RCC 7860 (cell line): ENCODE measurements at places on chromosomes 6 and 20.

- no peak for DNase-seq
Measured at GRCh38 chr20:43433250-43433854, 24.3 kb upstream of the SRSF6 start.

DNA sequence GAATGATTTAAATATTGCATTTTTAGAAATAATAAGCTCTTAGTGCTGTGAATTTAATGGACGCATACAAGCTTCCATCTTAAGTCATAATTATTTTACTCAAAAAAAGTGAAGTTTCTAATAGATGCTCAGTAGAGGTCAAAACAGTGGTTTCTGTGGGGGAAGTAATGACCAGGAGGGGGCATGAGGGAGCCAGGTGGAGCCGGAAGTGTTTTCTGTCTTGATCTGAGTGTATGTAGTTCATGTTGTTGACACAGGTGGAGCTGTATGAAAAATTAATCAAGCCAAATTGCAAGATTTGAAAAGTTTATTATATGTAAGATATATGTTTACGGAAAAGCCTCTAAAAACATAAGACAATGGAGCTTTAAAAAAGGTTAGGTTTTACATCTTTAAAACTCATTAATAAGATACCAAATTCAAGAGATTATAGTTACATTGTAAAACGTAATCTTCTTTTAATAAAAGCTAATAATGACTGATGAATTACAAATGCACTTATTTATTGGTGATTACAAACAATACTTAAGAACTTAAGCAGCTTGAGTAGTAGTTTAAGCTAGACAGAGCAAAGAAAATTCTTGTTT, 68.0 kb downstream of the PLAGL1 start:
- DNase-seq, result peak; percentile 51

DNA sequence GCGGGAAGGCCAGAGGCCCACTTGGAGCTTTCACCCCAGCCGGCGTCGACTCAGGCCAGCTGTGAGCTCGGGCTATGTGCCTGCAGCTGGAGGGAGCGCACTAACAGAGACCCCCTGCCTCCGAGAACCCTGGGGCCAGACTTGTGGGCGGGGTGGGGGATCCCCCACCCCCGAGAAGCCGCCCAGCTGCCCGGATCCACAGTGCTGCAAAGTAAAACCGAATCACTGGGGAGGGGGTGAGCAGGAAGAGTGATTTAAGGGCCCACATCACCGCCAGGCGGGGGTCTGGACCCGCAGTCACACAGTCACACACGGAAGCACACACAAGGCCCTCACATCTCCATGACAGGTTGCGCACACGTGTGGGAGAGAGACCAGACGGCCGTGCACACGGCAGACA, 48.7 kb downstream of the KCNQ2 start:
- no peak for DNase-seq

DNA sequence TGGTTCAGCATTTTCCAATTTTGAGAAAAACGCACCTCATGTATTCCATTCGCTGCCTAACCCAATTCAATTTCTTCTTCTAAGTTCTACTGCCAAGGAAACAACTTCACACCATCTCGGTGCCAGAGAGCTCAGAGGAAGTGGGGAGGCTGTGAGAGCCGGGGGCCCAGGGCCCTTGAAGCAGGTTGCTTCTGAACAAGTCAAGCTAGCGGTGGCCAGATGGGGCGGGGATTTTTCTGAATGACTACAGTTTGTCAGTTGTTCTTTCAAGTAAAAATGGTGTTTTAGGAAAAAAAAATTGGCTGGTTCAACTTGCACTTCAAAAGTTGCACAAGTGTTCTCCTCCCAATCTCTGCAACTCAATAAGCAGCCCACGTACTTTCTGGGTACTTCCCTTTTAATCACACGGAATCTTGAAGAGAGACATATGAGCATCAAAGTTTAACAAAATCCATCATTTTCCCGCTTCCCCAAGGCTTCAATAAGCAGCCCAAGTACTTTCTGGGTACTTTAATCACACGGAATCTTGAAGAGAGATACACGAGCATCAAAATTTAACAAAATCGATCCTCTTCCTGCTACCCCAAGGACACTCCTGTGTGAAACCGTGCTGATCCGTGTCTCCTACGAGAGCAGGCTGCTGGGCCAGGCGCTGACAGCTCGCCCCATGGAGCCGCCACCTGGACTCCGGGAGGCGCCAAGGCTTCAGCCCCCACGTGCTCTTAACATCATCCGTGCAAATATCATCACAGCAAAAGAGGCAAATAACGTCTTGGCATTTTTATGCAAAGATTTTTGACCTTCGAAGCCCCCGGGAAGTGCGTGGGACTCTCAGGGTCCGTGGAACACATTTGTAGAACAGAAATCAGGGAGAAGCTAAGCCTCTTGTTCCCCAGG, 186.7 kb upstream of the PDE10A start:
- no peak for DNase-seq

DNA sequence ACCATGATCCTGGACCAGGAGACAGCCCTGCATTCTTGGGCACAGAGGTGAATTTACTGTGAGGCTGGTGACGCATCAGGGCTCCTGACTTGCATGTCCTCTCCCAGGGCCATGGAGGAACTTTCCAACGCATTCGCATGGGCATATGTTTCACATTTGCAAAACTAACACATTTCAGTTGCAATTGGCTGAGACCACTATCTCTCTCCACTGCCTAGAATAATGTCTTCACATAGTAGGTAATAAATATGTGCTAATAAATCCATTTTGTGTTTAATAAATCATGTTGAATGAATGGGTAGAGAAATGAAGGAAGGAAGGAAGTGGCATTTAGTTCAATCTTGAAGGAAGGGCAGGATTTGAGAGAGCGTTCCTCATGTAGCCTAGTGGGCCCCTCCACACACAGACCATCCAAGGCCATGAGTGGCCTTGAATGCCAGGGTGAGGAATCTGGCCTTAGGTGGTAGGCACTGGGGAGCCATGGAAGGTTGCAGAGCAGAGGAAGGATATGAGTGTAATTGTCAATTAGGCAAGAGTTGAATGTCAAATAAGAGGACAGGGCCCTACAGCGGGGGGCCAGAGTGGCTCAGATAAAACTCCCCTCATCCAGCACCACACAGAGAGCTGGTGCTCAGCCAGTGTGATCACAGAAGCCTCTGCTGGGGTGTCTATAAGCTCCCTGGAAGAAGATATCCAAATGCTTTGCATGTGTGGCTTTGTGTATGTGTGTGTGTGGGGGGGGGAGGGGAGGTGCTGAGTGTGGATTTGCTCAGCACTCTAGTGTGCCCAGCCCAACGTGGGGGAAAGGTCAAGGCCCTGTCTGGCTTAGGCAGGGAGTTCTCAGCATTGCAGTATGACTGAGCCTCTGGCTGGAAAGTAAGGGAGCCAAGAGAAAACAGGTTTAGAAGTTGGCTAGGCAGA, 30.9 kb upstream of the CCN5 start:
- DNase-seq, result no peak

- peak; percentile 15 for DNase-seq
Measured at GRCh38 chr6:43454696-43455530, 435 bp downstream of the DLK2 start.

DNA sequence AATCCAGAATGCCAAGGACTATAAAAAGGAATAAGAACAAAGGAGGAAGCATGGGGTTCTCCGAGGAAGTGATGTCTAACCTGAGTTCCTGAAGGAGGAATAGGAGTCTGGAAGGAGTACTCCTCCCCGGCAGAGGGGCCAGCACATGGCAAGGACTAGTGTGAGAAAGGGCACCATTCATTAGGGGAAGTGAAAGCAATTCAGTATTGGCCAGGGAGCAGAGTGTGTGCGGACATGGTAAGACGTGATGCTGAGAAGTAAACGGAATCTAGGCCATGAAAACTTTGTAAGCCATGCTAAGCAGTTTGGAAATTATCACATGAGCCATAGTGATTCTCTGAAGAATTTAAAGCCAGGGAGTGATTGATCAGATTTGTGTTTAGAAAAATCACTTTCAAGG, 218.9 kb upstream of the PRDM1 start:
- no peak for DNase-seq

DNA sequence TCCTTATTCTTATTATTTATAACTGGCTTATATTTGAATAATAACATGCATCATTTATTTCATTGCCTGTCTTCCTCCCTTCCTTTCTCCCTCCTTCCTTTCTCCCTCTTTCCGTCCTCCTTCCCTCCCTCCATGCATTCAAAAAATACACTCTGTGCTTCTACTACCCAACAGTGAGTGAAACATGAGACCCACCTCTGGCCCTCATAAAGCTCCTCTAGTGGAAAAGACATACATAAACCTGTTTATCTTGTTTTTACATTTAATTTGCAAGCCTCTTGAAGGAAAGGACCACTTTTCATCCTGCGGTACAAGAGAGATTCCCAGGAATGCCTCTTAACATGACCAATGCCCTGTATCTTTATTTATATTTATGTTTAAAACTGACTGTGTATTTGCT, 21.8 kb upstream of the ISM1 start:
- no peak for DNase-seq

DNA sequence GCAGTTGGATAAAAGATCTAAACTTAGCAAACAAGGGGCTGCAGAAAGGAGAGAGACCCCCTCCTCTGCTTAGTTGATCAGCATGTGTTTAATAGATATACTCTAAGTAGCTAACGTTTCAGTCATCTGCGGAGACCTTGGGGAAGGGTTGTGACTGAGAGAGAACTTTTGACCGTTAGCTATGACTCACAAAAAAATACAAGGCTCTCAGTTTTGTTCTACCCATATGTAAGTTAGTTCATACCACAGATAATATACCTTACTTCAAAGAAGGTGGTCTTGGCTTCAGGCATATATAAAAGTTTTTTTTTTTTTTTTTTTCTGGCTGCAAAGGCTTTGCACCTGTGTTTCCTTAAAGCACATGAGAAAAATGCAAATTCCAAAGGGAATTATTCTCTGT, 258.9 kb downstream of the GJA1 start:
- peak; percentile 15 for DNase-seq

DNA sequence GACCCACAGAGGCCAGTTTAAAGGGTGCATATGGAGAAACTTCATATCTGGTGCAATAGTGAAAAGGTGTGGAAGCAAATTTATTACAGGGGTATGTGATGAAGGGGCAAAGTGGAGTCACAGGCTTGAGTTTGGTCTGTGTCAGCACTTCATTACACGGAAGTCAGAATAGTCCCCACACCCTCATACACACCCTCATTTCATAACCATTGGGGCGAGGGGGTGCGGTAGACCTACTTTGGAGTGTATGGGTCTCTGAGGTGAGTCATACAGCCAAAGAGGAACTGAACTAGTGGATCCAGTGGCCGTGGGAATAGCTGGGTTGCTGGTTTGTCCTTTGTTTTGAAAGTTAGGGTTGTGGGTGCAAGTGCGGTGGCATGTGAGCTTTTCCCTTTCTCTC, 3.3 kb downstream of the TM9SF4 start:
- no peak for DNase-seq

GRCh38 chr20:53972179-53972578, 98.2 kb downstream of the BCAS1 start:
- DNase-seq, result no peak

DNA sequence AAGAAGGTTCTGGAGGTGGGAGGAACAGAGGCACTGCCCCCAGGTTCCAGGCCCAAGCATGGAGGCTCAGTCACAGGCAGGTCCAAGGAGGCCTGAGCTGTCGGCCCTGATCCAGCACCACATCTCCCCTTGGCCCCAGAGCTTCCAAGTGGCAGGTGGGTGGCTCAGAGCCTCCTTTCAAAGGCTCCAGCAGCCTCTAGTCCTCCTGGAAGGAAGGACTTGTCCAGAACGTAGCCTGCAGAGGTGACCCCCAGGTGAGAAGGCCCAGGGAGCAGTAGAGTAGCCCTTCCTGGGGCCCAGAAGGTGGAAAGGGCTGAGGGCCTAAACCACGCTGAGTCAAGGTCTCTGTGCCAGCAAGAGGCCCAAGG, 7.7 kb downstream of the TFEB start:
- DNase-seq, result no peak

DNA sequence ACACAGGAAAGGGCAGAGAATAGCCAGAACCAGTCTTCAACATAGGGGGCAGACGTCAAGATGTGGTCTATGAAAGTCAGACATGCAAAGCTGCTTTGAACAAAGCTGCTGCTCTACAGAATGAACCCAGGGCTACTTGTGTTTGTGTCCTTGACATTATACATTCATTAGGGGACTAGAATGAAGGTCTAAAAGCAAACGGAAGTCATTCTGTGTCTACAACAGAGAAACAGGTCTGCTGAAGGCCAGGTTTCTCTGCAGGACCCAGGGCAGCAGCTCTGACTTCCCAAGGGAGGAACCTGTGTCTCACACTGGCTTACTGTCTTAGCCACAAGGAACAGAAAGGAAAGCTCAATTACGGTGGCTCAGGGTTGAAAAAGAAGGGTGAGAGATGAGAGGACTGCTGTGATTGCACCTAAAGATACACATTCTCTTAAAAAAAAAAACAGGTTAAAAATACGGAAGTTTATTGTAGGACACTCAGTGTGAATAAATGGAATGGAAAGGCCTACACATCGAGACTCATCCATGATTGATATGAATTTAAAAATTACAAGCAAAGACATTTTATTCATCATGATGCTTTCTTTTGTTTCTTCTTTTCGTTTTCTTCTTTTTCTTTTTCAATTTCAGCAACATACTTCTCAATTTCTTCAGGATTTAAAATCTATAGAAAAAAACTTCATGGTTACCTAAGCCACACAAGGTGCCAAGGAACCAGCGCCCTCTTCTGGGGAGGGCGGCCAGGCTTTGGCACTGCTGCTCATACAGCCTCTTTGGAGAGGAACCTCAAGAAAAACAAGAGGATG, 6.7 kb downstream of the PSMA7 start:
- DNase-seq, result no peak

GRCh38 chr6:38974389-38975151, 74.0 kb upstream of the GLP1R start:
- no peak for DNase-seq

- no peak for DNase-seq
Measured at GRCh38 chr6:4102687-4103244, 23.8 kb upstream of the FAM217A start.

DNA sequence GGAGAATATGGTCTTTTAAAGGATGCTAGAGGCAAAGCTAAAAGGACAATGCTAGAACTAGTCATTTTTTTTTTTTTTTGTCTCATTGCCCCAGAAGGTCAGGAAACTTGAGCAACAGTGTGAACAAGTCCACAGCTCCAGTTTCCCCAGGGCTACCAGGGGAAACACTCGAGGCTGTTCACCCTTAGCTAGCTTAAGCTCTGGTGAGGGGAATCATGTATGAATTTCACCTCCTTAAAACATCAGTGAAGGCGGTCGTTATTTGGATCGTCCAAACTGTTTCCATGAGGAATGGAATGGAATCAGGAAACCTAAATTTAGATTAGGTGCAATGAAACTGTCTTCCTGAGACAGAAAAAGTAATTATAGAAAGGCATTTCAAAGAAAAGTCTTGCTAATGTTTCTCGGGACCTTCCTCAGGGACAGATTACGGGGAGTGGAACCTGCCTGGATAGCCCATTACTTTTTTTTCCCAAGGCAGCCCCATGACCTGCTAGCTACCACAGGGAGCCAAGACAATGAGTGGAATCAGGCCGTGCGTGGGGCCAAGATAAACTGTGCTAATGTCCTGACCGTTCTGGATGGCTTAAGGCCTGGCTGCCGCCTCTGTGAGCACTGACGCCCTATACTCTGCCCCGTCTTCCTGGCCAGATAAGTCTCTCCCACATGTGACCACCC, 164.8 kb upstream of the SGK1 start:
- no peak for DNase-seq

- no peak for DNase-seq
Measured at GRCh38 chr6:6645261-6645917, 56.9 kb downstream of the LY86 start.
